ENCODE measurements at places on chromosomes 7 and 10.

DNA sequence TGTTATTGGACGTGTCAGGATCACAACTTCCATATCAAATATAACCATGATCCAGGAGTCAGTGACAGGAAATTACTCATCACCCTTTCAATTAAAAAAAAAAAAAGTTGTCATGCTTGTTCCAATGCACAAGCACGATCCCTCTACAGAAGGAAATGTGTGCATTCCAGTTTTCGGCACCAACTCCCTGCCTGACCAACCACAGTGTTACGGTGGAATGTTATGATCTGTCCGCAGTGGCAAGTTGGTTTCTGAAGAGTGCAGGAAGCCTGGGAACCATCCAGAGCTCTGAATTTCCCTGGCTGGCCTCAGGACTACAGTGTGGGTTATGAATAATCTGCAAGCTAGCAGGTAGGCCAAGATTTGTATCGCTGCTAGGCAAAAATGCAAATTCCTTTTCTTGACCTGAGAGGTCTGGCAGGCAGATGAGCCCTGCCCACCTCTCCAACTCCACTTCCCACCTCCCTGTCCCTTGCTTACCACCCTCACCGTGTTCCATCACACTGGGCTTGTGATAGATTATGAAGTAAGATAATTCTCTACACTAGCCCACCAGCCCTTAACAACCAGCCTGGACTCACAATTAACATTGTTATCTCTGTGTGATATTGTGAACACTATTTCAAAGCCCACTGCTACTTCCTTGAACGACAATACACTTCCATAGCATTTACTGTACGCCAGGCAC is 20.4 kb downstream of the FRMPD2 start:
- no peak for DNase-seq

- no peak for DNase-seq
Observed at GRCh38 chr10:5719546-5719945, 34.9 kb downstream of the TASOR2 start.

GRCh38 chr10:94677691-94678090 is 5.8 kb upstream of the CYP2C18 start:
- DNase-seq, result no peak

DNA sequence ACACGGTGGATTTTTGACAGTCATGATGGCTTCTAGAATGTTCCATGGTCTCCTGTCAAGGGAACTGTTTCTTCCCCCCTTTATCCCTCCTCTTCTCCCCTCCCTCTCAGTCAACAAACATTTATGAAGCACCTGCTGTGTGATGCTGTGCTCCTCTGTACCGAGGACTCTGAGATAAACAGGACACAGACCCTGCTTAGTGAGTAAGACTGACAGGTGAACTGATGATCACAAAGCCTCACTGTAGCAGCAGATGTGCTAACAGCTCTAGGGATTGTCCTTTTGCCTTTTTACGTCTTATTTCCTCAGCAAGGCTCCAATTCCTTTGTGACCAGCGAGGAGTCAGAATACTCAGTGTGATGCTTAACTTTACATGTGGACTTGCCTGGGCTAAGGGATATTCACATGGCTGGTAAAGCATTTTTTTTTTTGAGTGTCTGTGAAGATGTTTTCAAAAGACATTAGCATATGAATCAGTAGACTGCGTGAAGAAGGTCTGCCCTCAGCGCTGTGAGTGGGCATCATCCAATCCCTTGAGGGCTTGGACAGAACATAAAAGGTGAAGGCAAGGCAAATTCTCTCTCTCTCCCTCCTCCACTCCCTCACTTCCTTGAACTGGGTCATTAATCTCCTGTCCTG is 170.1 kb downstream of the ADRA2A start:
- no peak for DNase-seq

DNA sequence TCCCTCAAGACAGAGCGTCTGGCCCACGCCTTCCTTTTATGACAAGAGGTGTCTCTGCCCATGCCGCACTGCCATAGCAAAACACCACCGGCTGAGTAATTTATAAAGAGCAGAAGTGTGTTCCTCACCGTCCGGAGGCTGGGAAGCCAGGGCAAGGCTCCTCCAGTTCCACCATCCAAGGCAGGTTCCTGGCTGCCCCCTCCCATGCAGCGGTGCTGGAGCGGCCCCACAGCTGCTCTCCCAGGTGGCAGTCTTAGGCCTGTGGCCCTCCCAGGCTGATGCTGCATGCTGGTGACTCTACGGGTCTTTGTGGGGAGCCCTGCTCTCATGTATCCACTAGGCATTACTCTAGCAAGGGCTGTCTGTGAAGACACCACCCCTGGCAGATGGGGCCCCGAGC is 113.1 kb downstream of the TCERG1L start:
- no peak for DNase-seq

DNA sequence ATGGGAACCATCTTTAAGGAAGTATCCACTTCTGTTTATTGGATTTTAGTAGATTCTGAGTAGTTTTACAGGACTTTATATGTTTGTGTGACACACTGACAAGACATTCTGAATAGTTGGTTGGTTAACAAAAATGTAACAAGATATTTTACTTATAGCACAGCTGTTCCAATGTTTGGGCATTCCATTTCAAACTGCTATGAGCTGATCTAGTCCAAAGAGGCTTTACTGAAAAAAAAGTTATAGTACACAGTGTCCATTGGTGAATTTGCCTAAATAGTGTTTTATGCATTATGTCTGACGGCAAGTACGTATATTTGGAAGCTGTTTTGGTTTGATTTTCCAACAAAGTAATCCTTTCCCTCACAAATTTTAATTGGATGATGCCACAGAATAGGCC is 99.1 kb downstream of the SAMD9 start:
- no peak for DNase-seq

DNA sequence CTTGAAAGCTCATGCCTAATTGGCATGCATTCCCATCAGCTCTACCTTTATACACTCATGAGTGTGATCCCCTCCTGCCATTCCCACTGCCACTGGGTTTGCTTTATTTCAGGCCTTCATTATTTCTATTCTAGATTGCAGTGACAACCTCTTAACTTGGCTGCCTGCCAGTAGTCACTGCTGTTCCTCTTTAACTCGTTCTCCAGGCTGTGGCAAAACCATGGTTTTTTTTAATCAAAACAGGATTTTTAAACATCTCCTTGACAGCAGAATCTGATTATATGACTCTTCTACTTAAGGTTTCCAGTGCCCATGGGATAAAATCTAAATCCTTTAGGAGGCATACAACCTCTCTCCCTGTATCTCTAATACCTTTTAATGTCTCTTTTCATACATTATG is 223.7 kb upstream of the PCDH15 start:
- DNase-seq, result no peak

DNA sequence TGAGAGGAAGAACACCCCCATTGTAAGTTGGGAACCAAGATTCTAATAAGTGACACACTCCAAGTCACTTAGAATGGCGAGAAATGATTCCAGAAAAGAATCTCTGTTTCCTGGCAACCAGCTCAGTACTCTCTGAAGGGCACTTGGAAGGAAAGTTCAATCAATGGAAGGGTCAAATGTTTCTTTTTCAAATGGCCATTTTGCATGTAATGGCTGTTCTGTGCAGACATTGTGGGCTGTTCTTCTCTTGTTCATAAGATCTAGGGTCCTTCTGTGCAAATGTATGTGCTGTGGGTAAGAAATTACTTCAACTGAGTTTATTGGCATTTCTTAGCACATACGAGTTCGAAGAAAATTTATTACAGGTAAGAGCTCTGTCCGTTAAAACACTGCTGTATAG is 145.3 kb downstream of the EVX1 start:
- DNase-seq, result no peak

DNA sequence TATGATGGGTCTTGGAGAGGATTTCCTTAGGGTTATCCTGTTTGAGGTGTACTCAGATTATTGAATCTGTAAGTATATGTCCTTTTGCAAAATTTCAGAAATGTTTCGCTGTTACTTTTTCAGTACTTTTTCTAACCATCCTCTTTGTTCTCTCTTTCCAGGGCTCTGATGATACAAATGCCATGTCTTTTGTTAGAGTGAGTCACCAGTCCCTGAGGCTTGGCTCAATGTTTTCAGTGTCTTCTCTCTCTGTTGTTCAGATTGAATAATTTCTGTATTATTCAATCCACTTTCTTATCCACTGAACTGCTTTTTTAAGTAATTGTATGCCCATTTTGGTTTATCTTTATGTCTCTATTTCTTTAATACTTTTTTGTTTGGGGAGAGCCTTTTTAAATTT is 449.4 kb downstream of the TNS3 start:
- no peak for DNase-seq

DNA sequence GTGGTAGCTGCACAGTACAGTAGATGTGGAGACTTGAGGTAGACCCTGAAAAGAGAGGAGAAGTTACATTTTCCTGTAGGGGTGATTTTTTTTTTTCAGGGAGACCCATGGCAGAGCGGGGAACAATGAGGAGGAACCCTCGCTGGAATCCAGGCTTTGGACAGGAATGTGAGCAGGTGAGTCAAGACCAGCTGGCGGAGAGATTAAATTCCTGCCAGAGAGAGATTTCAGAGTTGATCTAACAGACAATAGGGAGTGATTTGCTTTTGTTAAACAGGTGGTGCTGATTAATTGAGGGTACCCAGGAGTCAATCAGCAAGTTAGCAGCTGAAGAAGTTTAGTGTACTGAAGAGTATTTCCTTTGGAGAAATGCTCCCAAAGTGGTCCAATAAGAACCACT is 41.6 kb upstream of the MINDY3 start:
- DNase-seq, result no peak

DNA sequence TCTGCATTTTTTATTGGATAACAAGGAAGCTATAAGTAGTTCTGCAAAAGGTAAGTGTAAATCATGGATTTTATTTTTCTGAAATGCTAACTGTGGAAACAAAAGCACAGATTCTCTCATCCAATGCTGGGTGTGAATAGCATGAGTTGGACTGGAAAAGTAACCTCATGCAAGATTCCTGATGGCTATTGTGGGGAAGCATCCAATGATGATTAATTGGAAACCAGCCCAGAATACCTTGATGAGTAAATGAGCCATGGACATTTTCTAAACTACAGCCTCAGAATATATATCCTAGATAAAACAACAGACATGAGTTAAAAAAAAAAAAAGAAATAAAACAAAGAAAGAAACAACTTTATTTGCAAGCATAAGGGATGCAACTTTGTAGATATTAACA is 934.6 kb downstream of the CCSER2 start:
- DNase-seq, result no peak

- DNase-seq, result no peak
Observed at GRCh38 chr10:314871-315270, 179.6 kb downstream of the ZMYND11 start.

DNA sequence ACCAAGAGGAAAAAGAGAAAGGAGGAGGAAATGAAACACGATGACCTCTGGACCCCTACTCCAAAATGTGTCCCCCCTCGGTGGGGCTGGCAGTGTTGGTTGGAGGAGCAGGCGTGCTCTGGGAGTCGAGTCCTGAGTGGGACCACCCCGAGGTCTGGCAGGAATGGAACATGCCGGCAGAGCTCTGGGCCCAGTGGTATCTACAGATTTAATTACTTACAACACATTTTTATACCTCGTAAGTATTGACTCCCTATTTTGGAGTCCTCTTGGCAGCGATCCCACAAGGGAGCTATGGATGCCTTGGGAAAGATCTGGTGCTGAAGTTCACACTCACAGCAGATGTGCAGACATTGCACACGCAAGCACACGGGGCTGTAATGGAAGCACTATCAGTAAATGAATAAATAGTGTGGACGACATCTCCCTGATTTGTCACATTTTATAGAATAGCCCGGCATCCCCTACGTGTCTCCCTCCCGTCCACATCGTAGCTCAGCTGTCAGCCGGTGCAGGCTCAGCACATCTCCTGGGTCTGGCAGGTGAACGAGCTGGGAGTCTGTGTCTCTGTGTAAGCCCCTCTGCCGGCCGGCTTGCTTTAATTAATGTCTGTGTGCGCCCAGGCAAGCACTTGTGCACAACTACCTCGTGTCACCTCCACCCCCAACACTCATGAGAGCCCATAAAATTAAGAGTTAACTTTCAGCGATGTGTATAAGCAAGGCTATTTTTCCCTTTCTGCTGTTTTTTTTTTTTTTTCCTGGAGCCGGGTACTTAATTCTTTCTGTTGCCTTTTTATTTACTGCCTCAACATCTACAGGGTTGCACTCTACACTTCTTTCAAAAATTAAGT is 603.2 kb downstream of the LRMDA start:
- DNase-seq, result no peak

DNA sequence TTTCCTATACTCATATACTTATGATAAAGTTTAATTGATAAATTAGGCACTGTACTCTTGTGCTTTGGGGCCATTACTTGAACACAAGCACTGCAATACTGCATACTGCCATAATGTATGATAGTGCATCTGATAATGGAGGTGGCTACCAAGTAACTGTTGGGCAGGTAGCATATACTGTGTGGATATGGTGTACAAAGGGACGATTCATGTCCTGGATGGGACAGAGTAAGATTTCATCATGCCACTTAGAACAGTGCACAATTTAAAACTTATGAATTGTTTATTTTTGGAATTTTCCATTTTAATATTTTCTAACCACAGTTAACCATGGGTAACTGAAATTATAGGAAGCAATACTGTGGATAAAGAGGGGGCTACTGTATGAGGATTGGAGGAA is 38.9 kb downstream of the AKAP9 start:
- no peak for DNase-seq

DNA sequence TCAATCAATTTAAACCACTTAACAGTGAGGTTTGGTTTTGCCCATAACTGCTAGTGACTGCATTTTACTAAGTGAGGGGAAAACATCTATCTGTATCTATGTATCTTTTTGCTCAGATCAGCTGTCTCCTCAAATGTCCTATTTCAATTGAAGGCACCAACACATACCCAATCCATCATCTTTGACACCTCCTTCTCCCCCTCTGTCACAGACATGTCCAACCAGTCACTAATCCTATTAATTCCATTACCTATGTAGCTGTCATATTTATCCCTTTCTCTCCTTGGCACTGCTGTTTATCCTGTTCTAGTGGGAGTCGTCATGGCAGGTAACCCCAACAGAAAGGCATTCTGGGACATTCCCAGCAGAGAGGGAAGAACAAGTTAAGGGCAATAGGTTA is 975.2 kb upstream of the AUTS2 start:
- DNase-seq, result no peak

GRCh38 chr10:28181478-28182096 is 121.3 kb downstream of the MPP7 start:
- DNase-seq, result no peak

DNA sequence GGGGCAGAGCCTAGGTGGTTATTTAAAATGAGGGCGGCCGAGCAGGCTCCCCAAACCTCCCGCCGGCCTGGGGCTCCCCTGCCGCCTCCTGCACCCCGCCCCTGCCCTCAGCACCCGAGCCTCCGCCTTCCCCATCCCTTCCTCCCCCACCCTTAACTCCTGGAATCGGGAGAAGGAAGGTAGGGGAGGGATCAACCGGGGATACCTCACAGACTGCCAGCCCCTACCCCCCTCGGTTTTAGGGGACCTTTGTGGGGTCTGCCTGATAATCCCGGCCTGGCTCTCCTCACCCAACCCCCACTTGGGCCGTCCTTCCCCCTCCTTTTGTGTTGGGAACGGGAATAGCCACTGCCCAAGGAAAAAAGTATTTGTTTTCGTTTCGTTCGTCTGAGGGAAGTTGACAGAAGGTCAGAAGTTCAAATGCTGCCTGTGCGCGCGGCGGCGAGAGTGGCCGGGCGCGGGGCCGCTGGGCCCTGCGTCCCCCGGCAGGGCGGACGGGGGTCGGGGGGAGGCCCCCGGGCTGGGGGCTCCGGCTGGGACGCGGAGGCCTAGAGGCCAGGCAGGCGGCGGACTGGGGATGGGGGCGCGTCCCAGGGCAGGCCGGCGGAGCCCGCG is 2.8 kb downstream of the SHH start:
- no peak for DNase-seq

GRCh38 chr7:23467806-23468525 is 2.3 kb downstream of the IGF2BP3 start:
- DNase-seq, result no peak
